Stimulated activated CD4-positive, alpha-beta T cell treated with anti-CD3 and anti-CD28 coated beads, Interleukin-1b, Interleukin-23, amount 100 ng/mL, for 1 hour (primary cell): ENCODE measurements at places on chromosomes 2 and 18.

DNA sequence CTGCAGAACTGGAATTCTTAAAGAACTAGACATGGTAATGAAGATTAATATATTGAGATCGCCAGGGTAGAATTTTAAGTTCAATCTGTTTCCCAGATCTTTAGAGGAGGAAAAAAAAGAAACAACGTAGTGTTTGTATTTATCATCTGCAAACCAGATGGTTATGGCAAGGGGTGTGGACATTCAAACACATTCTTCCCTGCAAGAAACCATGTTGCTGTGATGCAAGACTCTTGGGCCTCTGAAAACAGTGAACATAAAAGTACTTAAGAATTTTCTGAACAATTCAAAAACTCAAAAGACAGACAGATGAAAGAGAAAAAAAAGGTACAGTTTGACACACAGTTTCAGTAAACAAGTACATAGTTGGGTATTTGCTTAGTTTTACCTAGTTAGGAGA, 35.6 kb downstream of the COL5A2 start:
- no peak for DNase-seq

DNA sequence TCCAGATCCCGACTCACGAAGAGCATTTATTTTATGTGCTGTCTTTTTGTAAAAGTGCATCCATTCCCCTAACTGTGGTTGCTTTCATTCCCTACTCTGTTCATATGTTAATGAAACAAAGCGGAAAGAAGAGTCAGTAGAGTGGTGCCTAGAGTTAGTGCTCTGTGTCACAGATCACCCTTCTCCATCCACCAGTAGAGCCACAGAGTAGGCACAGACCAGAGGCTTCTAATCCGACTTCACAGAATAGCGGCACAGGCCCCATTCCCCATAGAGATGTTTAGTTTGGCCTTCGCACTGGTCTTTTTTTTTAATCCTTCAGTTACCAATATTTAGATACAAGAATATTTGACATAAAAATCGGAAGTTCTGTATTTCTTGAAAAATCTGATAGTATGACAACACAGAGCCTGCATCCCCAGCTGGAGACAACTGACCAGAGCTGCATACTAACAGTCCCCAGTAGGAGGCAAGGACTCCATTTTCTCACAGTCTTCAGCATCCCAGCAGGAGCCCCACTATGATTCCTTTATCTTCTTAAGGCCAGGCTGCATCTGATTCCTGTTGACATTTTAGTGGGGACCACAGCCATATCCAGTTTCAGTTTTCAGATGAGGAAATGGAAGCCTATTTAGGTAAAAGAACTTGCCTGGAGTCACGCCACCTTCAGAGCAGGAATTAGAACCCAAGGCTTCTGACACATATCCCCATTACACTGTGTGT, 7.0 kb downstream of the G6PC2 start:
- DNase-seq, result no peak

DNA sequence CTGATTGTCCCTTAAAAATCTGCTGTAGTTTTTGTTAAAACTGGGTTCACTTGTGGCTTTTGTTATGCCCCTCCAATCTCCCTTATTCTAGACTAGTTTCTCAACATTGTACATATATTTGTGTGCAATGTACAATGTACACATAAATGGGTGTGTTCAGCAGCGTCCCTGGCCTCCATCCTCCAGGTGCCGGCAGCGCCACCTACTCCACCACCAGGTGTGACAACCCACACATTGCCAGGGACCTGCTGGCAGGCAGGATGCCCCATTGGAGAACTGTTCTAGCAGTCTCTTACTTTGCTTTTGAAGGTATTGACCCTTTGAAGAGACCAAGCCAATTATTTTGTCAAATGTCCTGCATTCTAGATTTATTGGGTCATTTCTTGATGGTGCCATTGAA, 75.4 kb downstream of the SH3RF3 start:
- DNase-seq, result no peak

- no peak for DNase-seq
Measured at GRCh38 chr2:234606896-234607295, 110.0 kb upstream of the ARL4C start.

DNA sequence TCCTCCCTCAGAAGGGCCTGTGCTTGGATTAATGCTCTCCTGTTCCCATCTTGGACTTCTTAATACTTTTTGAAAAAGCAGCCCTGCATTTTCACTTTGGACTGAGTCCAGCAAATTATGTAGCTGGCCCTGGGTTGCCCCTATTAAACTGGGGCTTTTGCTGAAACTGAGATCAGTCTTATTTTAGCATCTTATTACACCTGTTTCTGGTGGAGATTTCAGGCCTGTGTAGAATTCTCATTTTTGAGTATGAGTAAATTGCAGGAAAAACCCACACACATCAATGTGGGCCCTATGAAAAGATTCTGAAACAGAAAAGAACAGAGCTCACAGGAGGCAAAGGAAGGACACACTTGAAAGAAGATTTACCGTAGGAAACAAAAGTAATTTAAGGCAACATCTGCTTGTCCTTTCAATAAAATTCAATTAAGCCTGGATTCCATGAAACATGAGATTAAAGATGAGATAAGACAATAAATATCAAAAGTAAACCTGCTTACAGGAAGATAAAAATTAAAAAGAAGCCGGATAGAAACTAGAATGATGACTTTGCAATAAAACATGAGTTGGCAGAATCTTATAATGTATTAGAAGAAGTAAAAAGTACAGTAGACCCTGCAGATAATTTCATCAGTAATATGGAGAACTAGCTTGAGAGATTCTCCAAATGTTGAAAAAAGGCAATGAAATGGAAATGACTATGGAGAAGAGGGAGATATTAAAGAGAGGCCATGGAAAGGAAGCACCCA, 90.7 kb upstream of the GCFC2 start:
- DNase-seq, result no peak

DNA sequence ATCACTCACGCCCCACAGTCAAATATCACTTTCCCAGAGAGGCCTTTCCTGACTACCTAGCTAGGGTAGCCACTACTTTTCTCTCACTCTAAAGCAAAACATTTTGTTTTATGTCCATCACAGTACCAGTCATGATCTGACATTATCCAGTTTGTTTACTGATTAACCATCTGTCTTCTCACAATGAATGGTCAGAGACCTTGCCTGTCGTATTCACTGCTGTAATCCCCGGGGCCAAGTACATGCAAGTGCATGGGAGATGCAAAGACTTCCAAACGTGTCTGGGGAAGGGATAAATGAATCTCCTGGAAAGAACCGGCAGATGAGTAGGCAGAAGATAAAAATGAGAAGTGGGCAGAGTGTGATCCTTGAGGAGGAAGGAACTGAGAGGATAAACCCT, 39.7 kb downstream of the THUMPD2 start:
- DNase-seq, result no peak

- no peak for DNase-seq
Measured at GRCh38 chr2:47214990-47215389, 59.9 kb upstream of the STPG4 start.

- DNase-seq, result no peak
Measured at GRCh38 chr2:287911-288757, at the start of gene ALKAL2. Gene ALKAL2, minus strand, starts transcription at chr2:288091. Its CDS starts 256 bp downstream, at chr2:287835.

DNA sequence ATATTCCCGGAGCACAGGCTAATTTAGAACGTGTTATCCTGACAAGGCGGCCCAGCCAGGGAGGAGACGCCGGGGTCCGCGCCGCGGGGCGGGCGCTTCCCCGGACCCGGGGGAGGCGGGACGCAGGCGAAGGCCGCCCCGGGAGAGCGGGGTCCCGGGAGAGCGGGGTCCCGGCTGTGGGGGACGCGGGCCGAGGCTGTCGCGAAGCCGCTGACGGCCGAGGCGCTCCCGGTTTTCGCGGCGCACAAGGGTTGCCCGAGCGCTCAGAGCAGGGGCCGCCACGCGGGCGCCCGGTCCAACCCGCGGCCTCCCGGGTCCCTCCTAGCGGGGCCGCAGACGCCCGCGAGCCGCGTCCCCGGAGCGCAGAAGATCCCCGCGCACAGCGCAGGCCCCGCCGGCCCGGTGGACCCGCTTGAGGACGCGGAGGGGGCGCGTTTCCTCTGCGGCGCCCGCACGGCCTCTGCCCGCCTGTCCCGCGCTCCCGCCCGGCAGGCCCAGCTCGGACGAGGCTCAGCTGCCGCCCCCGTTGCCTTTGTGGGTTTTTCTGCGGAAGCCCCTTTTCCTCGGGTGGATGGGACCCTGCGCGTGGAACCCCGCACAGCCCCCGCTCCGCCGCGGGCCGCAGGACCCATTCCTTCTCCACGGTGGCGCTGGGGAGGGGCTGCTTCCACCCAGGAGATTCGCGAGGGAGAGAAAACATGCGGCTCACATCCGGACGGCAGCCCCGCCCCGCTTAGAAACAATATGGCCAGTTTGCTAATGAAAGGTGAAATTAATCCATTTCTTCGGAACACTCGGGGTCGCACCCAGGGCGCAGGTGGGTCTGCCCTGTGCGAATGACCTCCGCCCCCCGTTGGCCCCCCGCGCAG, 9.6 kb upstream of the KCNG2 start:
- no peak for DNase-seq

- DNase-seq, result no peak
Measured at GRCh38 chr18:35577045-35577848, 4.3 kb upstream of the GALNT1 start.

- no peak for DNase-seq
Measured at GRCh38 chr18:56162311-56163265, 475.8 kb downstream of the TXNL1 start.

DNA sequence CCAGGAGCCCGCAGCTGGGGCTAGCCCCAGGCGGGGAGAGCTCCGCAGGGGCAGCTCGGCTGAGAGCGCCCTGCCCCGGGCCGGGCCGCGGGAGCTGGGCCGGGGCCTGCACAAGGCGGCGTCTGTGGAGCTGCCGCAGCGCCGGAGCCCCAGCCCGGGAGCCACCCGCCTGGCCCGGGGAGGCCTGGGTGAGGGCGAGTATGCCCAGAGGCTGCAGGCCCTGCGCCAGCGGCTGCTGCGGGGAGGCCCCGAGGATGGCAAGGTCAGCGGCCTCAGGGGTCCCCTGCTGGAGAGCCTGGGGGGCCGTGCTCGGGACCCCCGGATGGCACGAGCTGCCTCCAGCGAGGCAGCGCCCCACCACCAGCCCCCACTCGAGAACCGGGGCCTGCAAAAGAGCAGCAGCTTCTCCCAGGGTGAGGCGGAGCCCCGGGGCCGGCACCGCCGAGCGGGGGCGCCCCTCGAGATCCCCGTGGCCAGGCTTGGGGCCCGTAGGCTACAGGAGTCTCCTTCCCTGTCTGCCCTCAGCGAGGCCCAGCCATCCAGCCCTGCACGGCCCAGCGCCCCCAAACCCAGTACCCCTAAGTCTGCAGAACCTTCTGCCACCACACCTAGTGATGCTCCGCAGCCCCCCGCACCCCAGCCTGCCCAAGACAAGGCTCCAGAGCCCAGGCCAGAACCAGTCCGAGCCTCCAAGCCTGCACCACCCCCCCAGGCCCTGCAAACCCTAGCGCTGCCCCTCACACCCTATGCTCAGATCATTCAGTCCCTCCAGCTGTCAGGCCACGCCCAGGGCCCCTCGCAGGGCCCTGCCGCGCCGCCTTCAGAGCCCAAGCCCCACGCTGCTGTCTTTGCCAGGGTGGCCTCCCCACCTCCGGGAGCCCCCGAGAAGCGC, 15.0 kb upstream of the GMPPA start:
- DNase-seq, result no peak

- DNase-seq, result no peak
Measured at GRCh38 chr2:111057045-111057444, 63.7 kb upstream of the BCL2L11 start.

GRCh38 chr2:63651356-63651755, 62.6 kb downstream of the MDH1 start:
- DNase-seq, result no peak

DNA sequence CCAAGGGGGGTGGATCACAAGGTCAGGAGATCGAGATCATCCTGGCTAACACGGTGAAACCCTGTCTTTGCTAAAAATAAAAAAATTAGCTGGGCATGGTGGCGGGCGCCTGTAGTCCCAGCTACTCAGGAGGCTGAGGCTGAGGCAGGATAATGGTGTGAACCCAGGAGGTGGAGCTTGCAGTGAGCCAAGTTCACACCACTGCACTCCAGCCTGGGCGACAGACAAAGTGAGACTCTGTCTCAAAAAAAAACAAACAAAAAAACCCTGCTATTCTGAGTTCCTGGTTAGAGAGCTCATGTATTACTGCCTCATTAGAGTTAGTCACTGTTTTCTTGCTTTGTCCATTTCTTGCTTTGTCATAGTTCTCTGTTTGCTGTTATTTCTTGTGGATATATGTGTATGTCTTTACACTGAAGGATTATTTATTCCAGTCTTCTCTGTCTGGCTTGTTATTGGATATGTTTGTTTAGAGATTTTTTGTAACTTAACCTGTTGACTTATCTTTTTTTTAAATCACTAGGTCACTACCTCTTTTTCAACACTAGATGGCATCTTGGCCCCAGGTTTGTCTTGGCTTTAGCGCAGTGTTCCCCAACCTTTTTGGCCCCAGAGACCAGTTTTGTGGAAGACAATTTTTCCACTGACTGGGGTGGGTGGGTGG, 17.0 kb downstream of the TTLL4 start:
- no peak for DNase-seq

DNA sequence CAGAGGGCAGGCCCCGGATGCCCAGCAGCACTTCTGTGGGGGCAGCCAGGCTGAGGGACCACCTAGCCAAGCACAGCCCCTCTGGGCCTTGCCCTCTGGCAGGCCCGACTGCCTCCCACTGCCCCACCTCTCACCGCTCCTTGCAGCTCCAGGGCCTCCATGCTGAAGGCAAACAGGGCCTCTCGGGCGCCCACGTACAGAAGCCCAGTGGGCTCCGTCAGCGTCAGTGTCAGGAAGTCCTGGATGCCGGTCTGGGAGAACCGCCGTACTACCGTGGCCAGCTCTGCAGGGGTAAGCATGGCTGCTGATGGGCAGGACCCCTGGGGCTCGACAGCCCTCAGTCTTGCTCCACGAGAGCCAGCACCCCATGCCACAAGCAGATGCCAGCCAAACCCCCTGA, 3.7 kb downstream of the SEMA4C start:
- no peak for DNase-seq

- DNase-seq, result no peak
Measured at GRCh38 chr18:79621501-79621900, 58.1 kb upstream of the CTDP1 start.

DNA sequence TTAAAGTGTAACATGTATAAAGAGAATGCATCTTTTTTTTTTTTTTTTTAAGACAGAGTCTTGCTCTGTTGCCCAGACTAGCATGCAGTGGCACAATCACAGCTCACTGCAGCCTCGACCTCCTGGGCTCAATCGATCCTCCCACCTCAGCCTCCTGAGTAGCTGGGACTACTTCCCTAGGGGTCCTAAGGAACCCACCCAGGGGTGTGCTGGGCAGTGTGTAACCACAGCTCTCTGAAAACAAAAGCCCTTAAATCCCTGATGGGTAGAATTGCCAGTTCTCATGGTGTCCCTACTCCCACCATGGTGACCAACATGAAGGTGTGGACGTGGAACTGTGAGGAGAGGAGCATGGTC, 105.6 kb upstream of the ST3GAL5 start:
- DNase-seq, result no peak

DNA sequence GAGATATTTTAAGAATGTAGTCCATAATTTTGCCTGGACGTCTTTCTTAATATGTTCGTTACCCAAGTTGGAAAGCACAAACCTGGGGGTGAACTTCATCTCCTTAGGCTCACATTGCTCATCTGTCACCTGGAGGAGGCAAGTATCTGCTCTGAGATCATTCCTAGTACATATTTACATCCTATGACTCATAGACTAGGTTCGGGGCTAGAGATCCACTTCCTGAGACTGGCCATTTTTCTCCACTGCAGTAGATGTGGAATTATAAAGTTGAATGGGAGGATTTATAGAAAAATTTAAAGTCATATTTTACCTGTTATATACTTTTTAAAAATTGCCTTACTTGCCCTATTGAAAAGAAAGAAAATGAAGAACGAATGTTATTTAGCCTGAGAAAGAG, 77.5 kb upstream of the PROKR1 start:
- DNase-seq, result no peak

- DNase-seq, result no peak
Measured at GRCh38 chr2:241772063-241772499, 4.5 kb upstream of the GAL3ST2 start.
